NB4 (cell line): ENCODE measurements at places on chromosomes 6 and 20.

GRCh38 chr6:130098317-130098716 is 79.9 kb downstream of the L3MBTL3 start:
- DNase-seq, result no peak

GRCh38 chr6:128617285-128617684 is 96.9 kb upstream of the PTPRK start:
- peak; percentile 39 for DNase-seq

- no peak for DNase-seq
These were observed 93.2 kb downstream of the TBX18 start for GRCh38 chr6:84671183-84671582.

GRCh38 chr20:6401893-6402557 is 279.2 kb upstream of the FERMT1 start:
- no peak for DNase-seq

DNA sequence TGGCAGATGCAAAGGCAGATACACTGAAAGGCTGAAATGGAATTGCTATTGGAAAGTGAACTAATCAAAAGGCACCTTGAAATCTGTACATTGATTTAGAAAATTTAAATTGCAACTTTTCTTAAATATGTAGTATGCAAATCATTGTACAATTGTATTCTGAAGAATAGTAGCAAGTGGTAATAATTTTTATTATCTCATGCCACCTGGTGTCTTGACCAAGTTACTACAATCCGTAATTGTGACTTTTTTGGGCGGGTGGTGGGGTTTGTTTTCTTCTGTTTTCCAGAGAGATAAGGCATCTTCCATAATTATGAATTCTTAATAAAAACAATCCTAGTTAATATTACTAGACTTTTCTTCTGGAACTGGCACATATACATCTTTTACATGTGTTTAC is 12.5 kb upstream of the BCKDHB start:
- peak; percentile 33 for DNase-seq

GRCh38 chr20:23550227-23550626 is 18.1 kb downstream of the CST9L start:
- no peak for DNase-seq

- DNase-seq, result no peak
These were observed at the start of gene KCNK15 for GRCh38 chr20:44745598-44746366. KCNK15 (plus strand) TSS chr20:44745865; CDS start chr20:44745911, 46 bp downstream.

- no peak for DNase-seq
These were observed 368.5 kb upstream of the EPHA7 start for GRCh38 chr6:93787841-93788240.

DNA sequence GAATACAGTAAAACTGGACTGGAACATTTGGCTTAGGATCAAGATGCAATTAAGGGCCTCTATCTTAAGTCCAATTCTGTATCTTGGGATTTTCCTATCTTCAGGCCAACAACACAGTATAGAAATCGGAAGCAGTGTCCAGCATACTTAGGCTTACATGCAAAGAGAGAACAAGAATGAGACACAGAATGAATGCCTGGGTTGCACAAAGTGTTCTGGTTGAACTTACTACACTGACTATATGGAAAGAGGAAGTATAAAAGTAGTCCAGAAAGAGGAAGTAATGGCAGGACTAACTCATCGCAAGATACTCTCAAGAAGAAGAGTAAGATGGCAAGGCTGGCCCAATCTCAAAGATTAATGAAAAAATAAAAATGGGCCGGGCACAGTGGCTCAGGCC is 87.6 kb downstream of the BTBD9 start:
- peak; percentile 89 for DNase-seq

DNA sequence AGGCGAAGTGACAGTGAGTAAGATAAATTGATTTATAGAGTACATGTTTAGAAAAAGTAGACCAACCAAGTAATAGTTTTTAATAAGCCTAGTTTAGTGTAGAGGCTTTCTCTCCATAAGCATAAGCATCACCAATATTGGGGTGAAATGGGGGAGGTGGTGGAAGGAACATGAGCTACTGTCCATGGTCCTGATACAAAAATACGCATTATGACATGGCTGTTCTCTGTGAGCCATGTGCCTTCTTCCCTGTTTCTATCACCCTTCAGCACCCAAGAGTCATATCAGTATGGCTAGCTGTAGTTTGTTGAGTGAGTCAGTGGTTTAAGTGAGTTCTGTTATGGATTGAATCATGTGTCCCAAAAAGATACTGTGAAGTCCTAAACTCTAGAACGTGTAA is 150.8 kb downstream of the EDN1 start:
- DNase-seq, result peak; percentile 25

DNA sequence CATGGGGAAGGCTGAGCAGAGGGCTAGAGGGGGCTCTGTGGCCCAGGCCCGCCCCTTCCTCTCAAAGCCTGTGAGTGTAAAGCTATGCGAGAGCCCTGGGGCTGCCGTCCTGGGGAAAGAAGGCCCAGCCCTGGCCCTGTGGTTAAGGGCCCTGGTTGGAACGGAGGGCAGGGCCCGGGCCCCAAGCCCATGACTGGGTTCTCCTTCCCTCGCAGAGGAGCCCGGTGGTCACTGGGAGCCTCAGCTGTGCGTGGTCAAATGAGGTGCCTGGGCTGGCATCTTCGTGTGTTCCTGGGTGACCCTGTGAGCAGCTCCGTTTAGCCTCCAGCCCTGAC is 56.0 kb downstream of the SMOC2 start:
- no peak for DNase-seq

DNA sequence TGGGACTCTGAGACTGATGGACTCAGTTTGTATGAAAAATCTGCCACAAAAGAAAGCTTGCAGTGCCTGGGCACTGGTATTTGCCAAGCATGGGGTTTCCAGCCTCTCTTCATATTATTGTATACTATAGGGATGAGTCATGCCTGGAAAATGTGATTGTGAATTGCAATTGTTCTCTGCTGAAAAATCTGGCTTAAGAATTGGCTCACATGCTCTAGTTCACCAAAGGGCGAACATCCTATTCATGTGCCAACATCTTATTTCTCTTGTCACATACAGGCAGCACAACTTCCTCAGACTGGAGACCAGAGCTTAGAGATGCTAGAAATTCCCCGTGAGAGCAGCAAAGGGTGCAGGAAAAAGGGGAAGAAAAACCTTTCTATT is 103.6 kb upstream of the KCNK16 start:
- DNase-seq, result no peak

DNA sequence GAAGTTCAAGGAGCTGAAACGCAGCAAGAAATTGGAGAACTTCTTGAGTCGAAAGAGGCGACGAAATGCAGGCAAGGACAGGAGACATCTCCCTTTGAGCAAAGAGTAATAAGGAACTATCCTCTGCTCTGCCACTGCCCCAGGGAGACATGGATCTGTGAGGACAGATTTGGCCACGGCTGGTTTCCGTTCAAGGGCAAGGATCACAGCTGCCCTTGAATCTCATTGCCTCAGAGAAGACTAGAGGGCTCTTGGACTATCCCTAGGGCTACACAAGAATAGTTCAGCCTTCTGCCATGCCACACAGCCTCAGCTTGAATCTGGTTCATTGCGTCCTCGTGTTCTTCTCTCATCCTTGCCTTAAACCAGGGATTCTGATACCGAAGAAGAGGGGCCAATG is 7.7 kb downstream of the RRP36 start:
- no peak for DNase-seq

GRCh38 chr6:4253604-4254231 is 118.3 kb upstream of the ECI2 start:
- no peak for DNase-seq
